ENCODE measurements at places on chromosomes 12 and 14.

GRCh38 chr14:59245809-59246295 lies 57.4 kb downstream of the DAAM1 start:
- no peak for DNase-seq

DNA sequence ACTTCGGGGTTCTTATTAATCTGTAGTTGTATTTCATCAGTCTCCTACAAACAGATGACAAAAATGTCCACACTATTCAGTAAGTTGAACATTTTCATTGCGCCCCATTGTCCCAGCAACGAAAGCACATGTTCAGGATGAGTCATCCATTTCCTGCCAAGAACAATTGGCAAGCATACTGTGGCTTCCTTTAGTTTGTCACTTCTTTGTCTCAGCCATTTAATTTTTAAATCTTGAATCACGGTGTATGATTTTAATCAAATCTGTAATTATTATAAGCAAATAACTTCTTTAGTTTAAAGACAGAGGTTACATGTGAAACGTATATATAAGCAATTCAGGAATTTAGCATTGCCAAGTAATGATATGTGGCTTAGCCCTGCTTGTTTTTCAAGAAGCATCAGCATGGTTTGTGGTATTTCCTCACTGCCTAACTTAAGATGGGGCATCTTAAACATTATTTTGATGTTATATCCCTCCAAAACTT lies 211.3 kb upstream of the KRR1 start:
- peak; percentile 73 for DNase-seq

DNA sequence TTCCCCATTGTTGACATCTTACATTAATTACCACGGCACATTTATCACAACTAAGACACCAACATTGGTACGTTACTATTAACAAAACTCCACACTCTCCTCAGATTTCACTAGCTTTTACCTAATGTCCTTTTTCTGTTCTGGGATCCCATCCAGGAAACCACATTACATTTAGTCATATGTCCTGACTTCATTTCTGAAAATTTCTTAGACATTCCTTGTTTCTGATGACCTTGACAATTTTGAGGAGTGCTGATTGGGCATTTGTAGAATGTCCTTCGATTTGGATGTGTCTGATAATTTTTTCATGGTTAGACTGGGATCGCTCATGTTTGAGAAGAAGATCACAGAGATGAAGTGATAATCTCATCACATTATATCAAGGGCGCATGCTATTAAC lies 34.6 kb upstream of the ACSM4 start:
- DNase-seq, result no peak

- DNase-seq, result peak; percentile 93
Measured at GRCh38 chr12:65532764-65533163, 254.3 kb downstream of the MSRB3 start.

DNA sequence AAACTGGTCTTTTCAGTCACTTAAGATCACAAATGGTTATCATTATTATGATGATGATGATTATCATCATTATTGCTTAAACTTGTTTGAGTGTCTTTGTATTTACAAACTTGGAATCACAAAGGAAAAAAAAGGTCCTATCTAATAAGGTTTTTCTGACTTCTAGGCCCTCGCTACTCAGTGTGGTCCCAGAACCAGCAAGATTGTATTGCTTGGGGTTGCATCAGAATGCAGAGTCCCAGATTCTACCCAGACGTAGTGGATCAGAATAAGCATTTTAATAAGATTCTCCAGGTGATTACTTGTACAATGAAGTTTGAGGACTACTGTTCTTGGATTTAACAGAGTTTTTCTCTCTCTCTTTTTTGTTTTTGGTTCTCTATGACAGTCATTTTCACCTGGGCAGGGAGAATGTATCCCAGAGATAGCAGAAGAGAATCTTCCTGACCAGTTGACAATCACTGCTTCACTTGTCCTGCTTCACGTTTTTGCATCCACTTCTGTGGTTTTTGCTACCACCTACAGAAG lies 29.3 kb upstream of the PPP1R12A start:
- no peak for DNase-seq

- no peak for DNase-seq
Measured at GRCh38 chr14:94682736-94683135, 70.5 kb downstream of the SERPINA3 start.

GRCh38 chr12:21697904-21698630 lies 40.4 kb upstream of the LDHB start:
- DNase-seq, result peak; percentile 33

Data from amniotic epithelial cell (primary cell).